ENCODE measurements at places on chromosomes 5 and 9.

DNA sequence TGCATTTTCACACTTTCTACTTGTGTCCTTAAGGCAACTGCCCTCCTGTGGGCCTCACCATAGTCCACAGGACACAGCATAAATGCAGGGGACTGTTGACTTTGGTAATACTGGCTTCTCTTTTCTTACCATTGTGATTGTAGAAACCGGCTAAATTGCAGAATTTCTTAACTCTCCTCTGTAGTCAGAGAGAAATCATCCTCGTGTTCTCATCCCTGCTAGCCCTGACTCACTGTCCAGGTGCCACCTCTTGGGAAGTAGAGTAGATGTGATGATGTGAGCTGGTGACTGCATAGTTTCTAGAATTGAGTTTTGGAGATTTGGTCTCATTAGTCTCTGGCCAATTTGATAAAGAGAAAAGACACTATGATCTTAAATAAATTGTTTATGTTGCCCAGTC, 5.5 kb downstream of the PHF24 start:
- peaks cover under 1% of the 10 kb centered on the region for H3K4me1 ChIP-seq
- no peak overlapping the region for H3K27ac ChIP-seq
- H3K4me3 ChIP-seq = no peak overlapping the region

DNA sequence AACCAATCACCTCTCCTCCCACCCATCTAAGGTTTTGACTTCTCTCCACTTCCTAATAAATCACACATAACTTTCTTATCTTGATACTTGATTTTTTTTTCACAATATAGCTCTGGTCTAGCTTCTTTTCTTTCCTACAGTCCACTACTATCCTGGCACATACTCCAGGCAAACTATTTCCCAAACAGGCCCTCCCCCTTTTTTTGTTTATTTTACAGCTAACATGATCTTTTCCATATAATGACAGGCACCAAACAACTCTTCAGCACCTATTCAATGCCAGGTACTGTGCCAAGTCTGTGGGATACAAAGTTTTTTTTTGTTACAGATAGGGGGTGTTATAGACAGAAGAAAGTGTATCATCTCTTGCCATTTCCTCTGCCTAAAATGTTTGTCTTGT, 7.9 kb downstream of the TYRP1 start:
- no peak for DNase-seq
- no peak overlapping the region for H3K4me3 ChIP-seq
- H3K27ac ChIP-seq = no peak overlapping the region
- H3K4me1 ChIP-seq = peaks cover 7% of the 10 kb centered on the region

DNA sequence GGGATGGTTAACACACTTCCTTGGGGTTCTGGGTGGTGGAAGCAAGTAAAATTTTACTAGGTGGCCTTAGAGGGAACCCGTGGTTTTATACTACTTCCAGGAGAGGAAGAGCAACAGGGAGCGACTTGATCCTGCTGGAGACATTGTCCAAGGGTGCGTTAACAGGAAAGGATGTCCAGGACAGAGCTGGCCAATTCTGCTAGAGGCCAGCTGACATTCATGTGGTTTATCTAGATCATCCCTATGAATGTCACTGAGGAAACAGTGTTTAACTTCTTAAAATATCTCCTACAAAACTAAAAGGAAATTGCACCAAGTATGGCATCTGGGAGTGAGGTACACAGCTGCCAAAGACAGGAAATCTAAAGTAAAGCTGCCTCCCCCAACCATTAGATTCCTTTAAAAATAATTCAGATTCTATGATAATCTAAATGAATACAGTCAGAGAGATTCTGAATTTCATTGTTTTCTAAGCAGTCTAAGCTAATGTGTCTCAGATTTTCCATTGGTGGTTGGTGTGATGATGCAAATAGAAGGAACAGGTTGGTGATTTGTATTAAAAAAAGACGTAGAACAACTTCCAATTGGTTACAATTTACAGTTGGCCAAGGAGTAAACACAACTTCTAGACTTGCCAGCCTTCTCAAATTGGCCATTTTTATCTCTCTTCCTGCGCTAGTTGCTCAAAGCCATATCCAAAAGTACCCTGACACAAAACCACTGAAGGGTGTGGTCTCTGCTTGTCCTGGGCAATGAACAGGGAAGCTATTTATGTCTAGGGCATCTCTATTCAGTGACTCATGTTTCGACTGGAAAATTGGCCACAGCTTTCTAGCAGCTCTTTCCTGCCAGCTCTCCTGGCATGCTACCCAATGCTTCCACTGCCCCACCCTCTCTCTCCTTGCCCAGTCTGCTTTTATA, 574.7 kb upstream of the MEF2C start:
- no peaks in the 10 kb centered on the region for H3K27me3 ChIP-seq
- no peaks in the 10 kb centered on the region for H3K36me3 ChIP-seq
- H3K4me1 ChIP-seq = peaks cover 8% of the 10 kb centered on the region
- peak; percentile 73 for DNase-seq
- peak overlapping the region; percentile 49 for H3K27ac ChIP-seq

DNA sequence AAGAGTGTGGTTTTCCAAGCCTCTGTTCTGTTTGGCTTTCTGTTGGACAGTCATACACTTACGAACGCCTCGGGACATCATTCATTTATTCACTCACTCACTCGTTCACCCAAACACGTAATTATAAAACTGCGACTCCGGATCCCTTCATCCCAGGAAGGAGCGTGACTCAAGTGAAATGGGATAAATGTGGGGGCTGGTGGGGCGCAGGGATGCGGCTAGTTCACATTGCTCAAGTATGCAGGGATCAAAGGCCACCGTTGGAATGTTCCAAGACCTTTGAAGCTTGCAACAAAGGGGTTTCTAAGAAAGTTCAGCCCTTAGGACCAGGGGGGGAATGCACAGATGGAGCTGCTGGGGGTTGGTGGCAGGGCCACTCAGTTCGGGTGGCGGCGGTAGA, 64.2 kb downstream of the CFAP77 start:
- H3K4me3 ChIP-seq = no peak overlapping the region

GRCh38 chr9:33133186-33133585, 34.0 kb downstream of the B4GALT1 start:
- H3K4me3 ChIP-seq = no peak overlapping the region
- H3K27me3 ChIP-seq = no peaks in the 10 kb centered on the region
- peaks cover 10% of the 10 kb centered on the region for H3K4me1 ChIP-seq
- peaks cover 26% of the 10 kb centered on the region for H3K36me3 ChIP-seq

GRCh38 chr9:2119566-2119965, 104.4 kb downstream of the SMARCA2 start:
- no peaks in the 10 kb centered on the region for H3K4me1 ChIP-seq
- no peak overlapping the region for H3K27ac ChIP-seq
- H3K4me3 ChIP-seq = no peak overlapping the region
- no peak for DNase-seq
- H3K27me3 ChIP-seq = no peaks in the 10 kb centered on the region

- no peak for DNase-seq
- H3K4me1 ChIP-seq = no peaks in the 10 kb centered on the region
- H3K27me3 ChIP-seq = no peaks in the 10 kb centered on the region
These were observed 121.8 kb downstream of the GHR start for GRCh38 chr5:42545038-42545437.

- DNase-seq = no peak
- H3K27me3 ChIP-seq = no peaks in the 10 kb centered on the region
- no peak overlapping the region for H3K4me3 ChIP-seq
- H3K36me3 ChIP-seq = no peaks in the 10 kb centered on the region
- H3K27ac ChIP-seq = no peak overlapping the region
These were observed 372.1 kb downstream of the DTWD2 start for GRCh38 chr5:118616281-118616680.

DNA sequence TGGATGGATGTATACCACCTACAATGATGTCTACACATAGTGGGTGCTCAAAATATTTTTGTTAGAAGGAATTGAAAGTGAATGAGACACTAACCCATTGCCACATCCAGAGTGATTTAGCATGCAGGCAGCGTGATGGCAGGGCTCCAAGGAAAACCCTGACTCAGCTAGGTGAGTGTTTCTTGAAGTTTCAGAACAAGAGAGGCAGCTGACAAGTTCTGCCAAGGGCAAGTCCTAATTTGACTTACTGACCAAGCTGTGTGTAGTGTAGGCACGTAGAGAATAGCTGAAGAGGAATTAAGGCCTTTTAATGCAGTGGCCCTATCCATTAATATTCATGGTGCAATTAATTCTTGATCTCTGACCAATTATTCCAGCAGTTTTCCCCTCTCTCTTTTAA, 107.8 kb upstream of the ATP10B start:
- H3K27ac ChIP-seq = no peak overlapping the region
- H3K4me1 ChIP-seq = no peaks in the 10 kb centered on the region
- no peak for DNase-seq

DNA sequence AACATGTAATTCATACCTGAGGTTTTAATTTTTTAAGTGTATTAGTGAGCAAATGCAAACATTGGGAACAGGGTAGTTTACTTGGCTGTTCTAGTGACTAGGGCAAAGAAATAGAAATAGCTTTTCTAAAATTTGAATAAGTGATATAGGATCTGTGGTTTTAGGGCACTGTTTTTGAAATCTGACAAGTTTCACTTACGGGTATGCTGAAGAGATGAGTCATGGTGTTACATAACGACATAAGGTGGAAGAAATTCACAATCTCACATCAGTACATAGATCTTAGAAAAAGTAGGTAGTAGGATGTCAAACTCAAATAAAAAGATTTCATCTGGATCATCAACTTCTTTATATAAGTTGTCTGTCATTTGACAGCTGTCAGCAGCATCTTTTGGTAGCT, 772.3 kb downstream of the MAT2B start:
- DNase-seq = no peak
- H3K4me3 ChIP-seq = no peak overlapping the region
- H3K27ac ChIP-seq = no peak overlapping the region
- H3K27me3 ChIP-seq = no peaks in the 10 kb centered on the region

DNA sequence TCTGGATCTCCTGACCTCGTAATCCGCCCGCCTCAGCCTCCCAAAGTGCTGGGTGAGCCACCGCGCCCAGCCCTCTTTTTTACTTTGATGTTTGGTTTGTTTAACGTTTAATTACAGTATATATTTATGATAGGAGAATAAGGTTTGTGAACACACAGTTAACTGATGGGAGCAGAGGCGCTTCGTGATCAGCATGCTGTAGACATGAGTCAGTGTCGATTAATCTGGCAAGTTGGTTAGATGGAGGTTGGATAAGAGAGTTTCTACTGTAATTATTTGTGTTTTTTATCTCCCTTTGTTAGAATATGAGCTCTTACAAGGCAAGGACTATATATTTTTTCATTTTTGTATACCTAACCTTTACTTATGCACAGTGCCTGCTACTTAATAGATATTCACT, 14.3 kb downstream of the ATG10 start:
- DNase-seq = no peak
- no peaks in the 10 kb centered on the region for H3K27me3 ChIP-seq
- H3K27ac ChIP-seq = no peak overlapping the region
- H3K4me3 ChIP-seq = no peak overlapping the region
- peaks cover 4% of the 10 kb centered on the region for H3K36me3 ChIP-seq

GRCh38 chr5:106649031-106649430, 1021.7 kb downstream of the EFNA5 start:
- H3K36me3 ChIP-seq = no peaks in the 10 kb centered on the region
- no peak for DNase-seq
- no peak overlapping the region for H3K4me3 ChIP-seq

- peaks cover 2% of the 10 kb centered on the region for H3K27me3 ChIP-seq
These were observed 69.0 kb upstream of the SNX2 start for GRCh38 chr5:122705851-122706250.

- no peaks in the 10 kb centered on the region for H3K4me1 ChIP-seq
- no peak overlapping the region for H3K27ac ChIP-seq
- H3K4me3 ChIP-seq = no peak overlapping the region
- H3K36me3 ChIP-seq = no peaks in the 10 kb centered on the region
- no peaks in the 10 kb centered on the region for H3K27me3 ChIP-seq
These were observed 24.8 kb downstream of the RAI14 start for GRCh38 chr5:34680896-34681295.

GRCh38 chr9:113360242-113360842, 11.0 kb downstream of the BSPRY start:
- peaks cover 9% of the 10 kb centered on the region for H3K36me3 ChIP-seq
- no peak overlapping the region for H3K27ac ChIP-seq
- H3K4me3 ChIP-seq = no peak overlapping the region
- no peaks in the 10 kb centered on the region for H3K27me3 ChIP-seq
- no peaks in the 10 kb centered on the region for H3K4me1 ChIP-seq

GRCh38 chr5:39783756-39784421, 359.1 kb upstream of the DAB2 start:
- H3K27ac ChIP-seq = no peak overlapping the region
- H3K27me3 ChIP-seq = no peaks in the 10 kb centered on the region
- H3K4me3 ChIP-seq = no peak overlapping the region
- no peaks in the 10 kb centered on the region for H3K4me1 ChIP-seq
- DNase-seq = no peak

GRCh38 chr5:113194125-113194524, 217.5 kb downstream of the DCP2 start:
- no peak for DNase-seq
- H3K27me3 ChIP-seq = no peaks in the 10 kb centered on the region
- no peaks in the 10 kb centered on the region for H3K4me1 ChIP-seq
- no peak overlapping the region for H3K4me3 ChIP-seq

- H3K4me3 ChIP-seq = no peak overlapping the region
- no peaks in the 10 kb centered on the region for H3K36me3 ChIP-seq
- peaks cover 27% of the 10 kb centered on the region for H3K4me1 ChIP-seq
- no peak overlapping the region for H3K27ac ChIP-seq
These were observed 1.9 kb upstream of the UBTD2 start for GRCh38 chr5:172285226-172286143.

- no peaks in the 10 kb centered on the region for H3K36me3 ChIP-seq
- no peaks in the 10 kb centered on the region for H3K27me3 ChIP-seq
- no peak for DNase-seq
- H3K4me3 ChIP-seq = no peak overlapping the region
- no peak overlapping the region for H3K27ac ChIP-seq
- H3K4me1 ChIP-seq = peaks cover 1% of the 10 kb centered on the region
These were observed 118.1 kb downstream of the SIL1 start for GRCh38 chr5:139079991-139080610.

GRCh38 chr9:130235558-130236435, 29.8 kb upstream of the HMCN2 start:
- no peak overlapping the region for H3K4me3 ChIP-seq
- H3K4me1 ChIP-seq = no peaks in the 10 kb centered on the region
- no peak overlapping the region for H3K27ac ChIP-seq

DNA sequence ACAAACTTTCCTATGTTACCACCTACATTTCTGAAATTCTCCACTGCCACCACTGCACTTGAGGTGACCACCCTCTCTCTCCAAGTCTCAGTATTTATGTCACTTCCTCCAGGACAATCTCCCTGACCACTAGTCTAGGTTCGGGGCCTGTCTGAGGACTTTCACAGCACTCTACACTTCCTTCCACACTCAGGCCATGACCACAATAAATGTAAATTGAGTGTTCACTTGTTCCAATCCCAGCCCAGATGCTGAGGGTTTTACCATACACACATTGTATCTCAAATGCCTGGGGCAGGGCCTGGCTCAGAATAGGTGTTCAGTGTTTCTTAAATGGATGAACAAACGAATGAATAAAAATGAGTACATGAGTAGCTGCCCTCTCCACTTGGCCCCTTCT, 26.9 kb upstream of the CCNG1 start:
- no peak overlapping the region for H3K27ac ChIP-seq
- no peak overlapping the region for H3K4me3 ChIP-seq
- DNase-seq = no peak
- H3K27me3 ChIP-seq = no peaks in the 10 kb centered on the region
- no peaks in the 10 kb centered on the region for H3K36me3 ChIP-seq
- H3K4me1 ChIP-seq = peaks cover 14% of the 10 kb centered on the region

GRCh38 chr5:123450114-123450513, 26.9 kb upstream of the CEP120 start:
- no peak overlapping the region for H3K27ac ChIP-seq
- H3K4me3 ChIP-seq = no peak overlapping the region
- no peaks in the 10 kb centered on the region for H3K4me1 ChIP-seq
- no peak for DNase-seq

GRCh38 chr5:132671000-132671399, 2.8 kb upstream of the IL4 start:
- H3K4me1 ChIP-seq = no peaks in the 10 kb centered on the region
- no peaks in the 10 kb centered on the region for H3K27me3 ChIP-seq
- no peak for DNase-seq
- no peak overlapping the region for H3K27ac ChIP-seq
- no peaks in the 10 kb centered on the region for H3K36me3 ChIP-seq
